ENCODE measurements at places on chromosomes 1 and 21. TPM values are rescaled to one million over a fixed set of nuclear protein-coding genes. Genes with fewer than 3 reads are reported as not detected.

The LEPR gene
- 11.0 TPM for total RNA-seq

The LRRC8B gene
- total RNA-seq = 4.7 TPM

The AIRE gene
- not detected for total RNA-seq

The TAL1 gene
- total RNA-seq = 3.0 TPM

The COL11A1 gene
- total RNA-seq = not detected

DNA sequence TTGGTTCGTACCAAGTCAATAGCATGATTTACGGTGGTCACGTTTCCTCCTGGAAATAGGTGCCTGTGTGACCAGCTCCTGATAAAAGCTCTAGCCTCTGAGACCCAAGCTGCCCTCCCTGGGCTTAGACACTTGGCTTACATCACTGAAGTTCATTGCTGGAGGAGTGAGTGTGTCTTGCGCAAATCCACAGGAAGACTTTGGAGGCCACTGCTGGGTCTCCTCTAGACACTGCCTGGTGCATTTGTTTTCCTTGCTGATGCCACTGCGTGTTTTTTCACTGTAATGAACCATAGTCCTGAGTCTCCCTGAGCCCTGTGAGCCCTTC, 230.6 kb downstream of the DSCAM start:
- ATAC-seq = no peak

Data from gastroesophageal sphincter (tissue), 4 donors.